ENCODE measurements at places on chromosomes 12 and 14.

- DNase-seq, result no peak
These were observed 23.3 kb downstream of the TPCN1 start for GRCh38 chr12:113244478-113244958.

DNA sequence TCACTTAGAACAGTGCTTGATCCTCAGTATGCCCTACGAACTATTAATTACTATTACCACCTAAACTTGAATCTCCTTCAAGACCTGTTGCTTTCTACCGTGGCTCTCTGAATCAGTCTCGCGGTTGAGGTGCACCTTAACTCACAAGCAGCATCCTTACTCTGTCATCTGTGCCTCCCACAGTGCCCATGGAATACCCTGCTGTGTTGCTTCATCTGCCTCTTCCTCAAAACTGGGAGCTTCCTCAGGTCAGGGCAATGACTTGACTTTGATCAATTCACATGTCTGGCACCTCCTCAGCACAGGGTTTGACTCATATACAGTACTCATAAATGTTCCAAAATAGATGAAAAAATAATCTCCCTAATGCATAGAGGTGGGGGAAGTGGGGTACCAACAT lies 305.9 kb downstream of the NUAK1 start:
- no peak for DNase-seq

DNA sequence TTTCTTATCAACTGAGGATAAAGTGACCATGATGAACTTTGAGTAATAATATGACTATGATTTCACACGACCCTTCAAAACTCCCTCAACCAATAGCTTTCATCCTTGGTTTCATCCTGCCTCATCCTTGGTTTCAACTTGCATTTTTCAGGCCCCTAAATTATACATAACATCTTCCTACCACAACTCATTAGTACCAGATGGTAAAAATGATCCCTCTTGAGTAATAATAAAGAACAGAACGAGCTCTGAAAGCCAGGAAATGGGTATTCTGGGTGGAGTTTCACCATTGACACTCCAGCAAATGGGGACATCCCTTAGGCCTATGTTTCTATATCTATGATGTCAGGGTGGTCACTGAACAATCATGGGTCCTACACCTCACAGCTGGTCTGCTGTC lies 72.1 kb upstream of the LMNTD1 start:
- DNase-seq, result no peak

DNA sequence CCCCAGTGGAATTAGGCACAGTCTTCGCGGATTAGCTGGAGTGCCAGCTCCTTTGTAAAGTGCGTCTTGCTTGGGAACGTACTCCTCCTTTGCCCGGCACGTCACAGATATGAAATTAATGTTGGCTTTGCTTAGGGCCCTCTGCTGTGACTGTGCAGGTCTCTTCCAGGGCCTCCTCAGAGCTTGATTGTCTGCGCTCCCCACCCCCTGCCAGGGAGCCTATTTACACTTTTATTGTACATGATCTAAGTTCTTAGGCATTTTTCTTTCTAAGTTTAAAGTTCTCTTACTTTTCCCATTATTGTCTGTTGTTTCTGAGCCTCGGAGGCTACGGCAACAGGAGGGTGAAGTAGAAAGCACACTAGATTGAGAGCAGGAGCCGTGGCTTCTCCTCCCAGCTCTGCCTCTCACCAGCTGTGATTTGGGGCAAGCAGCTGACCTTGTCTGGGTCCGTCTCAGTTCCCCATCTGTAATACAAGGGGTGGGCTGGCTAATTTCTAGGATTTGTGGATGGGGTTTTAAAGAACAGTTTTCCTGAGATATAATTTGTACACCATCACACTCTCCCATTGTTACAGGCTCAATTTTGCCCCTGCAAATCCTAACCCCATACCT lies 81.8 kb downstream of the TSPAN9 start:
- no peak for DNase-seq

- no peak for DNase-seq
These were observed 50.2 kb downstream of the MYF5 start for GRCh38 chr12:80766897-80767296.
